ENCODE measurements at places on chromosomes 5 and 9.

DNA sequence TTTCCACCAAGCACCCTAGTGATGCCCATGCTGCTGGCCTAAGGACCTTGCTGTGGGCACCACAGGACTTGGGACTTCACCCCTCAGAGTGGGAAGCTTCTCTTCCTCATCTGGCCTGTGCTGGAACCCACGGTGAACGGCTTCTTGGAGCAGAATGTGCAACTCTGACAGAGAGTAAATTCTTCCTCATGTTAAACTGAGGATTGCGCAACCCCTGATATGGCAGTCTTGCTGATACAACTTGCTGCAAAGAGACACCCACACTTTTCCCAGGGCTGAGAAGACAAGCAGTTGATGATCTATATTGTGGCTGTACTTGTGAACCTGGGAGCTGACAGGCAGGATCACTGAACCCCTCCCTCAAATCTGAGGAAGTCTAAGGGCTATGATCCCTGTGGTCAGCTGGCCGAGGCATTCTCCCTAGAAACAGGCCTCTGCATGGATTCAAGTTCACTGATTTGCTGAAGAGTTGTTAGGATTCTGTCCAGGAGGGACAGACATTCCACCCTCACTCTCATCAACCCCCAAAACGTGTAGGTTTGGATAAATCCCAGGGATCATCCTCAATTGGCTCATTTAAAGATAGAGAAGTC lies 307.2 kb downstream of the MTRR start:
- no peak for DNase-seq

- DNase-seq: no peak
Observed at GRCh38 chr5:72485430-72485974, 21.7 kb downstream of the ZNF366 start.

DNA sequence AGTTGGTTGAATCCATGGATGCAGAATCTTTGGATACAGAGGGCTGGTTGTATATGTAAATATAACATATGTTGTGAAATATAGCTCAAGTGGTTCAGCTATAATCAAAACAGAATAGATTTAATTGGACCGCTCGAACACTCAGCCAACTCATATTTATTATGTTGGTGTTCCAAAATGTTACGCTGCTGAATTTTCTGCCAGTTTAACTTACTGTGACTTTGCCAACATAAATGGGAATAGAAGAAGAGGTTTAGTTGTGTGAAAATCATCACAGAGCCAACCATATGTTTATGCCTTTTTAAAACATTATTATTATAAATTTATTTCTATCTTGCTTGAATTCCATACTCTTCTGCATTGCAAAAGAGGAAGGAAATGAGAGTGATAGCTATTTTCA lies 178.2 kb upstream of the FBXL7 start:
- no peak for DNase-seq

DNA sequence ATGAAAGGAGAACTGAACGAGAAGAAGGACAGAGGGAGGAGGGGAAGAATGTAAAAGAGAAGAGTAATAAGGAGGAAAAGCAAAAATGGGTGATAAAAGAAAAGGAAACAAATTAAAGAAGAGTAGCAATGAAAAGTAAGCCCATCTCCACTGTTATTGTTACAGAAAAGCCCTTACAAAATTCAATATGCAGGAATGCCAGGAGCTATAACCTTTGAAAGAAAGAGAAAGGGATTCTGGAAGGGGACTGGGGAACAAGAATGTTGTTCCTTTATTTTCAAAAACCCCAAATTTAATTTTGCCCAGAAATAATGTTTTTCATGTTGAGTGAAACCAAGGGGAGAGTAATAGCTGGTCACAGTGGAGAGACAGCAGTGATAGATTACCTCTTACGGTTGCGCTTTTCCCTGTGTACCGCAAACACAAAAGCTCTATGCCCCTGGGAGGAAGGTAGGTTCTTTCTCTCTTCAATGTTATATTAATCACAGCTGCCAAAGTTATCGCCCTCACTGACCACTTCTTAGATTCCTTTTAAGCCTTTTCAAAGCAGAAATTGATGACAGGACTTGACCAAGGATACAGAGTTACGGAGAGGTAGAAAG lies 86.7 kb downstream of the BRINP1 start:
- DNase-seq: no peak

GRCh38 chr5:107669096-107670031 lies 1.4 kb downstream of the EFNA5 start:
- DNase-seq: peak; percentile 68

DNA sequence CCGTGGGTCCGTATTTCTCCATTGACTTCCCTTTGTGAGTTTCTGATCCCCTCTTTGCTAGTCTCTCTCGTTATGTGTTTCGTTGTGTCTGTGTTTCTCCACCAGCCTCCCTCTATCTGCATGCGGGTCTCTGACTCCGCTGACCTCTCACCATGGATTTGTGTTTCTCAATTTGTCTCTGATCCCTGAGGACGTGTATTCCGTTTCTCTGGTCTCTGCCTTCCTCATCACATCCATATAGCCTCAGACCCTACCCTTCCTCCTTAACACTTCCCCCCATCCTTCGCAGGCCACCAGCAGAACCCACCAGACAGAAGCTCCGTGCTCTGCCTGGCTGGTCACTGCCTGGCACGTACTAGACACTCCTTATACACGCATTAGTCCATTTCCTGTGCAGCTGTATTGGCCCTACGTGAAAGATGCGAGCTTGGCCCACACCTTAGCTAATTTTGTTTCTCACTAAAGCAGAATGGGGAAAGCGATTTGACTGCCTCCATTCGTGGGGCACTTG lies 631 bp downstream of the B4GALT7 start:
- no peak for DNase-seq

GRCh38 chr9:15513335-15513734 lies 2.6 kb upstream of the PSIP1 start:
- DNase-seq: peak; percentile 23

DNA sequence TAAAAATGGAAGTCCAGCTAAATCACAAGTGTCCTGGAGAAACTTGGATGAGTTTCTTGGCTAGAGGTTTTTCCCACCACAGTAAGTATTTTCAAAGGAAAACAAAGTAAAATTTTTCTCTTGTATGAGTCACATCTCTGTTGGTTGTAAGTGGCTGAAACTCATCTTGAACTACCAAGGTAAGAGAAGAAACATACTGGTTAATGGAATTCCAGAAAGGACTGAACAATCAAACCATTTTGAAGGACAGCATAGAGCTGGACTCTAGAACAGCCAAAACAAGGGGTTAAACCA lies 102.8 kb upstream of the CDKN2B start:
- no peak for DNase-seq

DNA sequence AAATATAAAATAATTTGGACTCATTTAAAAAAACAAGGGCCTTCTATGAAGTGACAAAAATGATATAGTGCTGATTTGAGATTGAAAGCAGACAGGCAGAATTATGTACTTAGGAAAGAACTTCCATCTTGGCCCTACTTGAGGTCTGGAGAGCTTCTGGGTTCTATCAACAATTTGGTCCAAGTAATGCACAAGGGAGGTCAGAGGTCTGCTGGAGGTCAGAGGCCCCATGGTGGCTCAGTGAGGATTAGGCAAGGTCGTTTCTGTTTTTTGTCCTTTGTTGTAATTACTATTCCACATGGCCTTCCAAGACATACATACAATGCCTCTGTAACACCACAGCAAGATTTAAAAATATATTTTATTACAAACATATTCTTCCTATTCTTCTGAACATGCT lies 37.2 kb downstream of the NUDT12 start:
- no peak for DNase-seq

- no peak for DNase-seq
Observed at GRCh38 chr5:142202282-142202681, 93.7 kb downstream of the NDFIP1 start.

GRCh38 chr5:153498516-153498915 lies 8.0 kb downstream of the GRIA1 start:
- DNase-seq: no peak

- no peak for DNase-seq
Observed at GRCh38 chr9:95529910-95530309, 13.1 kb upstream of the PTCH1 start.

DNA sequence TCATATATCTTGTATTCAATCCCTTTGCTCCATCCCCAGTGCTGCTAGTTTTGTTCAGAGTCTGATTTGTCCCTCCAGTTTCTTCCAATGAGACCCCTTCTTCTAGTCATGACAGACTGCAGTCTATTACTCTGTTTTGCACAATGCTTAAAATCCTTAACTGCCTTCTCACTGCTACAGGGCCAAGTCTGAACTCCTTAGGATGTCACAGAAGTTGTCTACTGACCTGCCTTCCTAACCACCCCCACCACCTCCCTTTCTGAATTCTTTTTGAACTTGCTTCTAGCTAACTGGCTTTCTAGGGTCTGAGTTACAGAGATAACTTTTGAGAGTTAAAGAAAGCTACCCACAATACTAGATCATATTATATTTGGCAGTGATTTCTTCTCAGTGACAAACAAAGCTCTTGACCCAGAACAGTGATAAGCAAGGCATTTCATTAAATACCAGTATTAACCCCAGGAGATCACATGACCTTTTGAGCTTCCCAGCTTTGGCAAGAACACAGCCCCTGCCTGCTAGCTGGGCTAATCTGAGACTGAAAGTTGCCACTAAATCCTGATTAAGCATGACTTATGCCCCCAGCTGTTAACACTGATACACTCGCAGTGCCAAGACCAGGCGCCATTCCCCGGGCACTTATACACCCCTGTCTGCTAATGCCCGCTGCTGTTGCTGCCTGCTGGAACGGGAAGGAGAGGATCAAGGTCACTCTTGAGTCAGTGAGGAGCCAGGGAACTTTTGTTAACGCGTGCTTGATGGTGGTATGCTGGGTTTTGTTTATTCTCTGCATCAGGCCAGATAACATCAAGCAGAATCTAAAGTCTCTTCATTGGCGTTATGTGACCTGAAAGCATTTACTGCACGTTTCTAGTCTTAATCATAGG lies 36.4 kb upstream of the ADAMTSL1 start:
- DNase-seq: peak; percentile 10

- no peak for DNase-seq
Observed at GRCh38 chr9:1083325-1083913, 33.3 kb downstream of the DMRT2 start.

- peak; percentile 13 for DNase-seq
Observed at GRCh38 chr5:15993919-15994318, 185.7 kb downstream of the MARCHF11 start.

DNA sequence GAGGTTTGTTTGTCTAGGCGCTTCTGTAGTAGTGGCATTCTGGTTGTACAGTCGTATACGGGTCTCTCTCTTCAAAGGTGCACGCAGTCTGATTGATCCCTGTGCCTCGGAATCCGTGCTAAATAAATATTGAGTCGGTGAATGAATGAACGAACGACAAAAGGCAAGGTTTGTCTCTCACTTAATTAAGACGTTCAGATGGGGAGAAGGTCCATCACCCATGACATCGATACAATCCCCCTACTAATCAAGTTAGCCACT lies 500 bp upstream of the CREBRF start:
- DNase-seq: no peak

Measured in BE2C (cell line).